RCC 7860 (cell line): ENCODE measurements at places on chromosomes 2 and 18.

DNA sequence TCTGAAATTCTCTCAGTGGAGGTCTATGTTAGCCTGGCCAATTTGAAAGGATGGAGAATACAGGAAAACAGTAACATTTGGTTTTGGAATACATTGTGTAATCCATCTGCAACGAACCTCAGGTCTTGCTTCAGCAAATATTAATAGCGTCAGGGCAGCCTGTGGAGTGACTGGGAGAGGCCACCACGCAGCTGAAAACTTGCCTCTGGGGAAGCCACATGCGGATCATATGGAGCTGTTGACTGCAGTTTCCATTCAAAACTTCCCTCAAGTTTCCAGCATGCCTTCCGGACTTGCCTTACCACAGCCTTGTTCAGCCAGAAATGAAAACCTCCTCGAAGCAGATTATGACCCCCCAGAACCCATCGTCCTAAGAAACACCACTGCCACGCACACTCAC lies 25.7 kb downstream of the BCL11A start:
- DNase-seq: no peak

DNA sequence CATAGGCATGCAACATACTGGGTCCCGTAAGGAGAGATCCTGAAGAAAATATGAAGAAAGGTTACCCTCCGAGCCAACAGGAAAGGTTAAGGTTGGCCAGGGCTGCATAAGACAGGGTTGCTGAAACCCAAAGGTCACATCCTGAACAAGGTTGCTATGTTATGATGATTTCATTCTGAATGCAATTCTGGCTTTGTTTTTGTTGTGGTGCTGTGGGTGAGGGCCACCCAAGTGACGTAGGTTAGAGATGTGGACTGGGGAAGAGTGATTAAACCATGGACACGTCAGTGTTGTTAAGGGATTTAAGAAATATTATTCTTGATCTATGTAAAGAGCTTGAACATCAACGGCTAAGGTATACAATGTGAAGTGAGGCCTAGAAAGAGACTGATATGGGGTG lies 60.0 kb downstream of the ZEB2 start:
- DNase-seq: no peak

- peak; percentile 6 for DNase-seq
These were observed 99.8 kb downstream of the SH3BP4 start for GRCh38 chr2:235051436-235052260.

GRCh38 chr2:196415384-196415783 lies 224.1 kb upstream of the CCDC150 start:
- no peak for DNase-seq

GRCh38 chr2:240351826-240352426 lies 83.5 kb upstream of the GPC1 start:
- peak; percentile 62 for DNase-seq

- DNase-seq: no peak
These were observed 8.8 kb downstream of the SIGLEC15 start for GRCh38 chr18:45834306-45834705.

DNA sequence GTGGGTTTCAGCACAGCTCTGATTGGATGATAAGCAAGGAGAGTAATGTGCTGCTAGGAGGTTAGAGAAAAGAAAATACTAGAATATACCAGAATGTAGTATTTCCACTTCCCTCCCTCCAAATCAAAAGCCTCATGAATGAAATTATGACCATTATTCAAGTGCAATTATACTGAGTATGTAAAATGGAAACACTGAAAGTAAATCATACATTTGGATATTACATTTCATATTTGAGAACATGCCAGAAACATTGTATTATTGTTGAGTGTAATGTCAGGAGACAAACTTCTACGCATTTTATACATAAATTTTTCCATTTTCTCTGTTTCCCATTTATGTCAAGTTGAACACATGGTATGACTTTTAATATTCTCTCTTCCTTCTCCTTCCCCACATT lies 942 bp upstream of the CETN1 start:
- DNase-seq: no peak

- DNase-seq: no peak
These were observed 125.1 kb upstream of the EPAS1 start for GRCh38 chr2:46171996-46172546.

- DNase-seq: no peak
These were observed 200.6 kb downstream of the NAPG start for GRCh38 chr18:10726198-10727068.

DNA sequence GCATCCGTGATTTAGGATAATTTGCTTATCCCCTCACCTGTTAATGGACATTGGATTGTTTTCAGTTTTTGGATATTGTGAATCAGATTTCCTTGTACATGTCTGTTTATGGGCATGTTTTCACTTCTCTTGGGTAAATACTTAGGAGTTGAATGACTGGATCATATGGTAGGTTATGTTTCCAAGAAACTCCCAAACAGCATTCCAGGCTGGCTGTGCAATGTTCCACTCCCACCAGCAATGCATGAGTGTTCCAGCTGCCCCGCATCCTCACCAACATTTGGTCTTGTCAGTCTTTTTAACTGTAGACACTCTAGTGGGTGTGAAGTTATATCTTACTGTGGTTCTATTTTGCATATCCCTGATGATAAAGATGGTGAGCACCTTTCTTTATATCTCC lies 8.9 kb upstream of the LRRFIP1 start:
- DNase-seq: no peak

- DNase-seq: no peak
These were observed 325.8 kb downstream of the DYSF start for GRCh38 chr2:71778936-71779773.

GRCh38 chr2:49037197-49037596 lies 117.1 kb downstream of the FSHR start:
- DNase-seq: no peak

GRCh38 chr2:239853706-239854327 lies 171.3 kb downstream of the NDUFA10 start:
- DNase-seq: no peak

- no peak for DNase-seq
These were observed 60.9 kb upstream of the HPCAL1 start for GRCh38 chr2:10241641-10242430.

DNA sequence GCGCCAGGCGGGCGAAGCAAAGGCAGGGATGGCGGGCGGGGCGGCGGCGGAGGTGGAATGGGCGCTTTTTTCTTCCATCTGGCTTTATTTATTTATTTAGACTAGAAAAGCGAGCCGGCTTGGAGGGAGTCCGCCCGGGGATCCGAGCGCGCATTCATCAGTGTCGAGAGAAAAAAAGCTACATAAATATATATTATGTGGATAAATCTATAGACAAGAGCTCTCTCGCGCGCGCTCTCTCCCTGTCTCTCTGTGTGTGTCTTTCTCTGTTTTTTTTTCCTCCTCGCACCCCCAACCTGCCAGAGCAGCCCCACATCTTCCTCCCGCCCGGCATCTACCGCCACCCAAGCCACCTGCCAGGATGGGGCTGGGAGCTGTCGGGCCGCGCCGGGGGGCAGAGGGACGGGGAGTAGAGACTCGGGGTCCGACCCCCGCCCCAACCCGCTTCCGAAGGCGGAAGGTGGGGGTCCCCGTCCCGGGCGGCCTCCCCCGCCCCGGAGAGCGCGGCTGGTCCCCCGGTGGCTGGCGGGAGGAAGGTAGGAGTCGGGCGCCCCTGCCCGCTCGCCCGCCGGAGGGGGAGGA lies 972 bp upstream of the CELF4 start:
- no peak for DNase-seq

- no peak for DNase-seq
These were observed 819.2 kb downstream of the SATB2 start for GRCh38 chr2:198638577-198638976.

DNA sequence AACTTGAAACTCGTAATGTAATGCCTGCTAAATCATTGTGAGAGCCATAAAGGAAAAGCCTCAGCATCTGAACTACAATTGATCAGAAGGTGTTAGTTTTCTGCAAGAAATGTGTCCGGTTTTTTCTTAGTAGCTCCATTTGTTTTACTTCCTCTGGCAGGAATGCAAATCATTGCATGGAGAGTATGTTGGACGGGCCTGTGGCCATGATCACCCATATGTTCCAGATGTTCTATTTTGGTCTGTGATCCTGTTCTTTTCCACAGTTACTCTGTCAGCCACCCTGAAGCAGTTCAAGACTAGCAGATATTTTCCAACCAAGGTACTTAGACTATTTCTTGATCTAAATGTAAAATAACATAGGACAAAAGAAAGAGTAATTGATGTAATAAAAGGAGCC lies 126.6 kb downstream of the DPP4 start:
- no peak for DNase-seq

DNA sequence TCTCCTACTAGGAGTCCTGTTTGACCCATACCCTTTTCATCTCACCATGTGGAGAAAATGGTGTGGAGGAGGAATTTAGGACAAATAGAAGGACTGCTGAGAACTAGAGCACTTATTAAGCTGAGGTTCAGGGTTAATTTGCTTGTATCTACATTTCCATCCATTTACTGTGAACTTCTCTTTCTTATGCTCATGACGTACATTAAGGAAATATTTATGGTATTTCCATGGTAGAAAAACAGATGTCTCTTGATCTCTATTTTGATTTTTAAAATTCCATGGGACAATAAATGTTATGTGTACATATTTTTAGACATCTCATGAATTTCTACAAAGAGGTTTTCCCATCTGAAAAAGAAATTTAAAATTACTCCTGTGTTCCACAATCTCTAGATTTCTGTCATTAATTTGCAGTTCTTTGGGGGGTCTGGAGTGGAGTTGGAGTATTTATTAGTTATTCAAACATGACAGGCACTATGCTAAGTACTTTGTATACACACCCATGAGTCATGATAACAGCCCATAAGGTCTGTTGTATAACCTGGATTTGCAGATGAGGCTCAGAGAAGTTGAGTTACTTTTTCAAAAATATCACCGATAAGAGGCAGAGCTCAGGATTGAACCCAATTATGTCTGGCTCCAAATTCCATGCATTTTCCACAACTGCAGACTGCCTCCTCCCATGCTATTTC lies 112.6 kb downstream of the COPS8 start:
- no peak for DNase-seq

- DNase-seq: no peak
These were observed 94.0 kb downstream of the CELF4 start for GRCh38 chr18:37471637-37472036.

DNA sequence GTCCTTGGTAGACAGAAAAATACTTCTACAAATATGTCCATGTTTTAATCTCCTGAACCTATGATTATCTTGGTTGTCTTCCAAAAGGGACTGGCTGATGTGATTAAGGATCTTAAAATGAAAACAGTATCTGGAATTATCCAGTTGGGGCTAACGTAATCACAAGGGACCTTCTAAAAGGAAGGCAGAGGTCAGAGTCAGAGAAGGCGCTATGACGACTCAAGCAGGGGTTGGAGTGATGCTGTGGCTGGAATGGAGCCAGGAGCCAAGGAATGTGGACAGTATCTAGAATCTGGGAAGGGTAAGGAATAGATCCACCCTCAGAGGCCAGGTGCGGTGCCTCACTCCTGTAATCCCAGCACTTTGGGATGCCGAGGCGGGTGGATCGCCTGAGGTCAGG lies 4.2 kb upstream of the USP14 start:
- no peak for DNase-seq

GRCh38 chr18:23908827-23909226 lies 105.7 kb upstream of the TTC39C start:
- DNase-seq: no peak

DNA sequence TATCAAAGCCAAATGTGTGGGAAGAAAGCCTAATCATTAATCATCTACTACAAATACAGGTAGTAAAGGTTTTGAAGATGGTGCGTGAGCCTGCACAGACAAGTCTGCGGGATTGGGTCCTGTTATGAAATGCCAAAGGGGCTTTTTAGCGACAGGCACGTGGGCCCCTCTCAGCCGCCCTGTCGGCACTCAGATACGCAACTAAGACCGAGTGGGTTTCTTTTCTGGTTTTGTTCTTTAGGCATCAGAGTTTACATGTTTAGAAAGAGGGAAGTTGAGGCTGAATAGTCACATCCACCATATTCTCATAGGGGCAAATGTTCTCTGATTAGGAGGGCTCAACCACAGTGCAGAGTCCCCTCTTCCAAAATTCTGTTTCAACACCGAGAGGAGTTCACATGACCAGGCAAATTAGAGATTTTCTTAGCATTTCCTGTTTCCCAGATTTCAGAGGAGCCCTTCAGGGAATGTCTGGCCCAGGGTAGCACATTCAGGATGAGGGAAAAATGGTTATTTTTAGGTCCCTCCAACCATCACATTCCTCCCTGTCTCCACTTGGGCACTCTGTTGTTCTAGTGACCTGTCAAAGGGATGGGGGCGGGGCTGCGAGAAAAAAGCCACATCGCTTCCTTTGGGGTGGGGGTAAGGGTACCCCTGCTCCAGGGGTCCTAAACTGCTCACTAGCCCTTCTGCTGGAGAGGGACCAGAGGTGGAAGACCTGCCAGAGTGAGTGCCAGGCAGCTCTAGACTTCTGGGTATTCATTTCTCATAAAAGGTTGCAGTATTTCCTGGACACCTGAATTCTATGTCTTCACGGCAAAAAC lies 159.2 kb downstream of the BCL2 start:
- no peak for DNase-seq

- no peak for DNase-seq
These were observed 56.6 kb upstream of the TLK1 start for GRCh38 chr2:171217330-171217729.

DNA sequence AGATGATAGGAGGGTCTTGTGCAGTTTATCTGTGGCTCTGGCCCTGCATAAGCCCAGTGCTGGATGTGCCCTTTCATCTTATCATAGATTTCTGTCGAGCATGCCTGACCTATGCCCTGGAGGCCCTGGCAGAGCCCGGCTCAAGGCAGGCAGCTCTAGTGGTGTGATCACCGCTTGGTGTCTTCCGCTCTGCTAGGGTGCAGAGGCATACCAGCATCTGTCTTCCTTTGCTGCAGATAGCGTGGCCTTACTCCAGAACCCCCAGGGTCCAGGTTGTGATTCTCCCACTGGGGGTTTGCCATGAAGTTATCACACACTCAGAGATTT lies 13.7 kb upstream of the TRAF3IP1 start:
- no peak for DNase-seq

GRCh38 chr2:239024226-239024625 lies 176.3 kb downstream of the TWIST2 start:
- no peak for DNase-seq

GRCh38 chr2:215707608-215708007 lies 271.7 kb upstream of the FN1 start:
- DNase-seq: no peak

- DNase-seq: no peak
These were observed 144.4 kb upstream of the FBXO11 start for GRCh38 chr2:48050711-48051110.

- DNase-seq: no peak
These were observed 146.4 kb downstream of the RAB3GAP1 start for GRCh38 chr2:135198481-135198880.

- no peak for DNase-seq
These were observed 201.9 kb upstream of the TRIB2 start for GRCh38 chr2:12514631-12515437.

DNA sequence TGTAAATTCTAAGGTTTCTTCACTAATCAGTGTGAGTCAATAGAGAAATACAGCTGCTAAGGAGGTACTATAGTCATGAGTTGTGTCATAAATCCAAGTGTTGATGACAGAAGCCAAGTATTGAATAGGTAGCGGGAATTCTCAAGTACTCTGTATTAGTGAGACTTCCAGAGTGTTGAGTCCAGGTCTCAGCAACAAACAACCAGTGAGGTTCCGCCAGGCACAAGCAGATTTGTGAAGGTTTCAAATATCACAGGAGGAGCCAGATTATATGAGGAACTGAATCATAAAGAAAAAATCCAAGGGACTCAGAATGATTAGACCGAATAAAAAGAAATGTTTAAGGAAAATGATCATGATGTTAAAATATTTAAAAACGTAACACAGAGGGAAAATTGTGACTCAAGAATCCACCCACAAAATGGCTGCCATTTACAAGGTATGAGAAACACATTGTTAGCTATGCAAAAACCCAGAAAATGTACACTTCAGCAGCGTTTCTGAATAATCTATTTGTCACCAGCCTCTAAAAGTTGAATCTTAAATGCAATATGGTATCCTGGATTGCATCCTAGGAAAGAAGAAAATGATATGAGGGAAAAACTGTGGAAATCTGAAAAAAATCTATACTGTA lies 27.3 kb upstream of the EVA1A start:
- no peak for DNase-seq
